Brain (organoid and tissue), 16 donors: ENCODE measurements at places on chromosomes 3 and 15. TPM values are rescaled to one million over a fixed set of nuclear protein-coding genes. Genes with fewer than 3 reads are reported as not detected.

The CAPN3 gene
- 76.9 TPM for polyA plus RNA-seq

The CCR8 gene
- not detected for polyA plus RNA-seq

The LRTM1 gene
- not detected for polyA plus RNA-seq

The PLA2G4B gene
- polyA plus RNA-seq = 1.2 TPM

The GPR27 gene
- 9.5 TPM for polyA plus RNA-seq

The EPHA6 gene
- polyA plus RNA-seq = 0.12 TPM
